ENCODE measurements at places on chromosomes 11 and 22.

DNA sequence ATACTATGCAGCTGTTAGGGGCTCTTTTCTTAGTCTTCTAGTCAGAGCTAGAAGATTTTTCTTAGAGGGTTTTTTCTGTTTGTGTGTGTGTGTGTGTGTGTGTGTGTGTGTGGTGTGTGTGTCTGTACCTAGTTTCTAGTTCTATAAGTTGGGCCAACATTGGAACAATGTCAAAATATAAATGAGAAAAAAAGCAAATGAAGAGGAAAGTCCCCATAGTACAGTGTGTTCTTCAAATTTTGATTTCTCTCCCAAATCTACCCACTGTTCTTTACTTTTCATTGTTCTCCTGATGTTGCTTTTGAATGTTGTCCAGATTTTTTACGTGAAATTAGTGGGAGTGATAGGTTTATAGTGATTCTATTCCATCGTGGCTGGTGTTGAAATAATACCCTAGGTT lies 2153.4 kb upstream of the RAG2 start:
- DNase-seq: no peak

GRCh38 chr11:71423181-71423790 lies 24.9 kb downstream of the DHCR7 start:
- DNase-seq: no peak

DNA sequence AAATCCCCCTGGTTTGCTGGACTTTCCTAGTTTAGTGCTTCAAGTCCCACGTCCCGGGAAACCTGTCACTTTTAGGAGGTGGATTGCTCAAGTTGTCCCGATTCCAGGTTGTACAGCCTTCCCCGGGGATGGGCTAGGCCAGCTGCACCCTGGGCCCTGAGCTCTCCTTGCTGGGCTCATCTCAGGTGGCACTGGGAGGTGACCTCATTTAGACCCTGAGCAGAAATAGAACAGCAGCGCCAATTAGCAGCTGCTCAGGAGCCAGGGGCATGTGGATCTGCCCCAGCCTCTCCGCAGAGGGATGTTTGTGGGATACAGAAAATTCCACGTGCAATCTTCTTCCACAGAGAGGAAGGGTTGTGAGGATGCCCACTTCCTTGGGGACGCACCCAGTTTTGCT lies 9.6 kb upstream of the CERK start:
- no peak for DNase-seq

DNA sequence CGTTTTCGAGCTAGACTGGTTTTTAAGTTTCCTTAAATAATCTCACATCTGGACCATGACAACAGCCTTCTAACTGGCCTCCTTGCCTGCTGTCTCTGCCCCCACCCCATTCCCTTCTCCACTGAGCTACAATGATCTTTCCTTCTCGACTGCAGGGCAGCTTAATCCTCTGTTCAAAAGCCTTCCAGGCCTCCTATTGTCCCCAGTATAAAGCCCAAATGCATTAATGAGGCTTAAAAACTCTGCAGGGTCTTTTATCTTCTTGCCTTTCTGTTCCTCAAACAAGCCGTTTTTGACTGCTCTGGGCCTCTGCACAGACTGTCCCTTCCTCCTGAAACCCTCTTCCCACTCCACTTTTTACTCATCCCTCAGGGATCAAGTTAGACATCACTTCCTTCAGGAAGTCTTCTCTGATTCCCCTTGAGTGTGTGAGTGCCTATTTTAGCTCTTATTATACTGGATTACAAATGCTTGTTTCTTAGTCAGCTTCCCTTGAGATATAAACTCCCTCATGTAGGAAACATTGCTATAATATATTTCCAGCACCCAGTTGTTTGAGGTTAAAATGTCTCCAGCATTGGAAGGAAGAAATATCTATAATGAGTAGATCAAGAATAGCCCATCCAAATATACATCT lies 23.6 kb upstream of the PAMR1 start:
- no peak for DNase-seq

GRCh38 chr11:64627371-64627770 lies 36.4 kb downstream of the SLC22A12 start:
- DNase-seq: no peak

- peak; percentile 29 for DNase-seq
These were observed 46.3 kb upstream of the SYT13 start for GRCh38 chr11:45332276-45332934.

GRCh38 chr11:120771551-120772060 lies 252.3 kb upstream of the TBCEL start:
- no peak for DNase-seq

DNA sequence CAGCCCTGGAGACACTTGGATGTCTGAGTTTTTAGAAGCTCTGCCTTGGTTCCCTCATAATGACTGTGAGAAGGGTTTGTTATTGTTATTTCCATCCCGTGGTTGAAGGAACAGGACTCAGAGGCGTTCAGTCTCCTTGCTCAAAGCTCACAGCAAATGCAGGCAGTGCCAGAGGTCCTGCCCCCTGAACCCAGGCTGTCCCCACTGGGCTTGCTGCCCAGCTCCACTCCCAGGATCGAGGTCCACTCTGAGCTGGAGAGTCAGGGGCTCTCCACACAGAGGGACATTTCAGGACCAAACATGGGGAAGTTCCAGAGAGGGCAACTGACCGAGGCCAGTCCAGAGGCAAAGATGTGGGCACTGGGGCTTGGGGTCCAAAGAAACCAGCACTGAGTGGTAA lies 14.8 kb downstream of the FGF4 start:
- DNase-seq: no peak

GRCh38 chr22:23067023-23067650 lies 3.2 kb upstream of the GNAZ start:
- DNase-seq: no peak

DNA sequence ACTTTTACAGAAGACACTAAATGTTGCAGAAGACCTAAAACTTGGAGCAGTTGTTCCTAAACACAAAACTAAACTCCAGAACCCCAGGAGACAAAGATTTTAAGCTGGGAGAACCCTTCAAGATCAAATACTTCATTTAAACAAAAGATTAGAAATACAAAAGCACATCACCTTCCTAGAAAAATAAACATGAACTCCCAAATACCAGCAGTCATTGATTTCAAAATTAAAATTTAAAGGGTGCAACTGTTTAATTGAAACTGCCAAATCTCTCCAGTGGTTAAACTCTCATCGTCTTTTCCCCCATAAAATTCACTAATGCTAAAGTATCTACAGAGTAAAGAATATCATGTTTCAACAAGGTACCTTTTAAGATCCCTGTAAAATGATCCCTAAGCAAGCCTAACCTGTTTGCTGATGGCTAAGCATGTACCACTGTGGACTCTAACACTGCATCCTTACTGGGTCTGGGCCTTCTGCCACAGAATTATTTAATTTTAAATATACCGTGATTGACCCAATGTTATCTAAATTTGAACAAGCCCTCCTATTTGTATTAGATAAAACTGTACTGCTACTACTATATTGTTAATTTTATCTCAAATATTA lies 53.7 kb upstream of the CCDC34 start:
- no peak for DNase-seq

DNA sequence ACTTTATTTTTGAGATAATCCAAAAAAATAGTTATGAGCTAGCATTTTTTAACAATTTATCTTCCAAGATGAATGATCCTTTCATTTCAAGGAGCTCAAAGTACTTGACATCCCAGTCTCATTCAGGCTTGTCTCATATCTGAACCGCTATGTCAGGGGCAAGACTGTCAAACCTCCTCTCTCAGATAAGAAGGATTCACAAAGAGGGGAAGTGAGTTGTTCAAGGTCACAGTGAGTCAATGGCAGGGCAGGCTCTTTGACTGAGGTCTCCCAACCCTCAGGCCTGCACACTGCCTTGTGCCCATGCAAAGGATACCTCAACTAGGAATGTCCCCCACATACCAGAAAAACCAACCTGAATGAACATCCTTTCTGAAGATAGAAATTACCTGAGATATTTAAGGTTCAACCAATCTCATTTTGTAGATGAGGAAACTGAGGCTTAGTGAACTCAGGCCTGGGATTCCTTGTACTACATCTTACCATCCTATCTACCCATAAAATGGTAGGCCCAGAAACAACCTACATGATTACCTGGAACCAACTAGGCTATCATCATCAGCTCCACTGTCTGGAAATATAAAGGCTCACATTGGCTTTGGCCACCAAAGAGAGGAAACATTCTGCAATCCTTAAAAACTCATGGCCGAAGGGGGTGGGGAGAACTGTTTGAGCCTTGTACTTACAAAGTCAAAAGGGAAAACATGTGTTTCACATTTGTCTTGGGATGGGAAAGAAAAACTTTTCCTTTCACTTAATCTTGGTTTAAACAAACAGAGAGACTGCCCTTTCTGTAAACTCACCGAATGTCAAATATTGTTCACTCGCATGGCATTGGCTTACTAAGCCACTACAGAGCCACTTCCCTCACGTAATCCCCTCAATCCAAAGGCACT lies 51.1 kb downstream of the LIF start:
- DNase-seq: no peak

- no peak for DNase-seq
These were observed 65.5 kb upstream of the SYT9 start for GRCh38 chr11:7186190-7186589.

DNA sequence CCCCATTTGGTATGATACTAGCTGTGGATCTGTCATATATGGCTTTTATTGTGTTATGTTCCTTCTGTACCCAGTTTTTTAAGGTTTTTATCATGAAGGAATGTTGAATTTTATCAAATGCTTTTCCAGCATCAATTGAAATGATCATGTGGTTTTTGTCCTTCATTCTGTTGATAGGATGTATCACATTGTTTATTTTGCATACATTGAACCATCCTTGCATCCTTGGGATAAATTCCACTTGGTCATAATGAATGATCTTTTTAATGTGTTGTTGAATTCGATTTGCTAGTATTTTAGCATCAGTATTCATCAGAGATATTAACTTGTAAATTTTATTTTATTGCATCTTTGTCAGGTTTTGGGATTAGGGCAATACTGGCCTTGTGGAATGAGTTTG lies 31.1 kb downstream of the TAF1D start:
- DNase-seq: no peak

GRCh38 chr11:57116654-57117053 lies 65.1 kb upstream of the LRRC55 start:
- no peak for DNase-seq

DNA sequence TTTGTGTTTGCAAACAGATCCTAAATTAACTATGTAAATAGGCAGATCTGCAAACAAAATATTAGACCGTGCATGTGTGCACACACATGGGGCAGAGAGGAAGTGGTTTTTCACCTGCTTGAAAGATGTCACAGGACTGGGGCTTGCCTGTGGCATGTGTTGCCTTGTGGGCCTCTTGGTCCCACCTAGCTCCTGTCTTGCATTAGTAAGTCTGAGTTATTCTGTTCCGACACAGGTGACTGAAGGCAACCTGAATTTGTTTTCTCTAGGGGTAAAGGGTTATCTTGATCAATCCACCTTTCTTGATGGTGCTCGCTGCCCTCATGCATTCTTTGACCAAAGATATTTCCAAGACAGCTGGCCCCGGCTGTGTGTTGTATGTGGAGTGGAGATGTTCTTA lies 667.5 kb downstream of the NTM start:
- no peak for DNase-seq

- no peak for DNase-seq
These were observed 109.2 kb downstream of the TSPAN18 start for GRCh38 chr11:44835938-44836337.

- DNase-seq: no peak
These were observed 47.6 kb upstream of the EED start for GRCh38 chr11:86196913-86197312.

GRCh38 chr22:48391171-48391711 lies 1436.4 kb downstream of the BRD1 start:
- DNase-seq: no peak

GRCh38 chr11:94549146-94549545 lies 5.4 kb downstream of the FUT4 start:
- no peak for DNase-seq

DNA sequence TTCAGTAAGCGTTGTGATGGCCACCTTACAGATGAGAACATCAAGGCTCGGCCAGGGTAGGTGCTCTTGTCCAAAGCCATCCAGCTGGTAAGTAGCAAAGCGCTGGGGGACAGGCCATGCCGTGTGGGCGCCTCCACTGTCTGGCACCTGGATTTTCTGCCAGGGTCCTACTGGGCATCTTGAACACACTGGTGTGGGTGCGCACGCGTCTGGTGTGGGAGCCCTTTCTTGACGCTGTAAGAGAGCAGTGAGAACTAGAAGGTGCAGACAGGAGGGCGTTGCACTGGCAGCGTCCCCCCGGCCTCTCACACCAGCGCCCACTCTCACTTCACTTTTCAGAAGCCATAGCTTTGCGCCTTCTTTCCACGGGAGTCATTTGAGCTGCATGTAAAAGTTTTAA lies 296.6 kb downstream of the TBC1D22A start:
- no peak for DNase-seq

DNA sequence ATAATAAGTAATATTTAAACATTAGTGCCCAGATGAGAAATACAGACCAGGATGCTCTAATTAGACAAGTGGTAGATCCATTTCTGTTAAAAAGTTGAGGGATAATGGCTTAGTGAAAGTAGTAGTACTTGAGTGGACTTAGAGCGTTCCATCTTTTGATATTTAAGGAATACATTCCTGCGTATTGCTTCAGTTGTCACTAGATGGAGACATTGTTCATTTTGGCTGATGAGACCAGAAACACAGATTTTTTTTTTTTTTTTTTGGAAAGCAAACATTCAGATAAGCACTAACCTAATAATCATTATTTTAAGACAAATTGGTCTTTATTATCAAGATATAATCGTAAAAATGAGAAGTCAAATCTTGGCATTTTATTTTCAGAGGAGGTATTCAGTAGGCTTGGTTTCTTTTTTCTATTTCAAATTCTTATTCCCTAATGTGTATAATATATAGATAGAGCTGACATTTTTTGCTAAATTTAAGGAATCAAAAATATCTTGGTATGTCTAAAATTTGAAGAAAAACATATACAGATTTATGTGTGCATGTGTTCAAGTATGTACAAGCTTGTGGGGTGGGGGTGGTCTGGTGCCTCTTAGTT lies 92.9 kb downstream of the DYNC2H1 start:
- no peak for DNase-seq

- DNase-seq: no peak
These were observed 279.4 kb upstream of the PDGFD start for GRCh38 chr11:104443387-104443786.

GRCh38 chr22:41822317-41823057 lies 10.4 kb upstream of the SREBF2 start:
- DNase-seq: no peak

DNA sequence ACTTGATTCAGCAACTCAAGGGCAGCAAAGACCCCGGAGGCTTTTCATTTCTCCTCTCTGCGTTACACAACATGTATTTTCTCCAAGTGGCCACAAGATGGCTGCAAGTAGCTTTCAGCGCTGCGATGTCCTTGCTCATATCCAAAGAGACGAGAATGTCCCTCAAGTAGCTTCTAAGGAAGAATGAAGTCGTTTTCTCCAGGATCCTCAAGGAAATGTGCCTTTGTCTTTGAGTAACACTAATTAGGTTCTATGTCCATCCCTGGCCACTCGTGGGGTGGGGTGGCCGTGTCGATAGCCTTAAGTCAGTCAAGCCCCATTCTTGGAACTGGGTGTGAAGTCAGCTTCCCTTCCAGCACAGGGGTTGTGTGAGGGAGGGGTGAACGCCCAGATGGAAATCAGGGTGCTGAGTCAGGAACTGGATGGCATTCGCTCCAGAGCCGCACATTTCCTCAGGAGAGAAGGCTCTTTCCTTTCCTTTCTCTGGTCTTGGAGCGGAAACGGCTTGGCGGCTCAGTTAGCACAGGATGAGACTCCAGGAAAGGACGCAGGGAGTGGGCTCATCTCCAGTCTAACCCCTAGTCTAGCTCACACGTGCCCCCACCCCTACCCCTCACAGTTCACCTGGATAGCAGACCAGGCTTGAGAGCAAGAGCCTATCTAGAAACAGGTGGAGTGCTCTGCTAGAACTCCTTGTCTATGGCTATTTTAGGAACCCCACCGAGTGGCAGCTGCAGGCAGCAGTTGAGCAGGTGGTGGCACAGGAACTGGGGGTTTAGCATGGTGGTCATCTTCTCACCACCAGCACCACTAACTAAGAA lies 44.3 kb downstream of the NNMT start:
- DNase-seq: peak; percentile 12

Data from activated CD4-positive, alpha-beta T cell treated with anti-CD3 and anti-CD28 coated beads for 24 hours (primary cell).